Hematopoietic multipotent progenitor cell treated with erythropoietin and hydrocortisone succinate and interleukin-3 and kit ligand, for 6 days (in vitro differentiated cells): ENCODE measurements at places on chromosomes 5 and 9.
A peak's percentile ranks its signal among the peaks of the same experiment; 100 is the strongest.

DNA sequence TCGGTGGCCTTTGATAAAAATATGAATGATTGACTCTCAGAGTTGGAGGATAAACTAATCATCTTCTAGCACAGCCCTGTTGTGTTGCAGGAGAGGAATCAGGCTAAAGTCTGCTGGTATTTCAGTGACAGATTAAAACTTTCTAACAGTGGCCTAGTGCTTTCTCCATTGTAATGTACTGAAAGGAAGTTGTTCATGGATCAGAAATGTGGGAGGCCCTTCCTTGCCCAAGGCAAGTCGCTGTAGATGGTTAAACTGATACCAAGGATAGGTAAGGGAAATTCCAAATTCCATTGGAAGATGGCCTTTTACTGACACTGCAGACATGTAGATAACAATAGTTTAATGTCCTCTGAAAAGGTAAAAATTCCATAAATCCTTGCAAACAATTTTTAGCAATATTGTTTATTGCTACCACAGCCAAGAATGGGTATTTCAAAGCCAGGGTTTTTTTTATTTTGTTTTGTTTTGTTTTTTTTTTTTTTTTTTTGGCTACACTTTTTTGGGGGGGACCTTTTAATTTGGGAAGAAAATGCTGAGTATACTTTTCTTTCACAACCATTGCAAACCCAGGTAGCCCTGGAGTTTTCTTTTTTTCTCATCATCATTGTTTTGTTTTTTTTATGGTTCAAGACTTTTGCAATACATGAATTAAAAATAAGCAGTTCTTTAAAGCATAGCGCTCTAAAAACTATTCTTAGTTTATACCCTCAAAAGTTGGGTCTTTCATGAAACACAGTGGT, 35.5 kb downstream of the WDR36 start:
- DNase-seq, result no peak

GRCh38 chr9:120892748-120893610, 16.0 kb upstream of the PHF19 start:
- DNase-seq, result peak; percentile 52

GRCh38 chr5:65926893-65927292, 518 bp downstream of the ERBIN start:
- DNase-seq, result peak; percentile 61

GRCh38 chr9:106503759-106504158, 359.2 kb upstream of the ZNF462 start:
- no peak for DNase-seq

DNA sequence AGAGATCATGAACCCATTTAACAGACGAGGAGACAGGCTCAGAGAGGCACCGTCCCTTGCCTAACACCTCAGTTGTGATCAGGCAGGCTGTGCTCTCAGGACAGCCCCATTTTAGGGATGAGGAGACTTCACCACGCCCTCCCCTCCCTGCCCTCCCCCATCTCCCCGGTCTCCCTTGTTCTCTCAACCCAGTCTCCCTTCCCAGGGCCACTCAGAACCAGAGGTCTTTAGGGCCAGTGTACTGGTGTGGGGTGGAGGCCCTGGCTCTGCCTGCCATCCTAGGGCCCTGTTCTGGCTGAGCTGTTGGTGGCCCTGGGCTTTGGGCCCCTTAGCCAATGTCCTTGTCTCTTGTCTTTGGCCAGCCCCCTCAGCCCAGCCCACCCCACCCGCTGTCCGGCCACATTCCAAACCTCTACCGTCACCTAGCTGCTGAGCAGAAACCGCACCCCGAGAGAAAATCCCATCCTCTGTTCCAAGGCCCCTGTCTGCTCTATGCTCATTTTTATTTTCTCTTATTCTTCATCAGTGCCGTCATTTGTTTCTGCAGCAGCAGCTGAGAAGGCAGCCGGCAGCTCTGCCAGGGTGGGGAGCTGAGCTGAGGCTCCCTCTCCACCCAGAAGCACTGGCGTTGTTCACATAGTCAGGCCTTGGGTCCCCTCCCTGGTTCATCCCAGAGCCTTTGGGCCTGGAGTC, 33.9 kb downstream of the OLFML2A start:
- DNase-seq, result no peak

DNA sequence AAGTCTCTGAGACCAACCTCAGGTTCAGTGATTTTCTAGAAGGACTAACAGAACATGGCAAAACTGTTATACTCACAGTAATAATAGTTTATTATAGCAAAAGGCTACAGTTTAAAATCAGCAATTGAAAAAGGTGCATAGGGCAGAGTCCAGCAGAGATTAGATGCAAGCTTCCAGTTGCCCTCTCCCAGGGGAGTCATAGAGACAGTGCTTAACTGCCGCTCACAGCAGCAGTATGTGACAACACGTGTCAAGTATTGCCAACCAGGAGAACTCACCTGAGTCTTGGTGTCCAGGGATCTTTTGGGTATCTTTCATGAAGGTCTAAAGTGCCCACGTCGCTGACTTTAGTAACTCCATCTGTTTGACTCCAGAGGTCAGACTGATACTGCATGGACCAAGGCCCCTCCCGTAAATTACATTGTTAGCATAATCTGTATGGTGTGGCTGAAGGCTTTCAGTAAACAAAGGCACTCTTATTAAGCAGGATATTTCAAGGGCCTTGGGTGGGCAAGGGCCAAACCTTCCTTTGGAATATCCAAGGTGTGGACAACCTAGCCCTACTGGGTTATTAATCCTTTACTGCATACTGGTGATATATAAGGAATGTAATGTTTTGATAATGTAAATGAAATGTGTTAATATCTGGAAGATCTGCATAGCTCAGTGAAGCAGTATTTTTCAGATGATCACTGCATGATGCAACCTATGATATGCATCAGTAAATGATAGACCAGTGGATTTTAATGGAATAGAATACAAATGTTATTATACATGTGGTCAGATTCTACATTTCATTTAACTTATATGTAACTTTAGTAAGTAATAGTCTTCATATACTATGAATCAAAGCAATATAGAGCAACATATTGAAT, 44.0 kb downstream of the RASA1 start:
- DNase-seq, result no peak

DNA sequence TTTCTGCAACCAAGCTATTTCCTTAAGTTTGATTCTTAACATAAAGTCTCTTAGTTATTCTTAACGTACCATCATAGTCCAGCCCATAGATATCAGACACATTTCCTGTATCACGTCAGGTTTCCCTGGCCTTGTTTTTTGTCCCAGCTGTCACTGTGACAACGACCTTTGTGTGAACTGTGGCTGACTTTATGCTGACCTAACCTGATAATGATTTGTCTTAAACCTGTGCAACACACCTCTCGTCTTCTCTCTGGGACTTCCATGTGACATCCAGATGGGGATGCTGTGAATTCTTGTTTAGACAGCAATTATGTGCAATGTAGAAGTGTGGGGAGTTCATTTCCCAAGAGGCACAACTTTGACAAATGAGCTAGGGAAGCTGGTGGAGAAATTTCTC, 662.8 kb downstream of the PTPRD start:
- DNase-seq, result no peak

DNA sequence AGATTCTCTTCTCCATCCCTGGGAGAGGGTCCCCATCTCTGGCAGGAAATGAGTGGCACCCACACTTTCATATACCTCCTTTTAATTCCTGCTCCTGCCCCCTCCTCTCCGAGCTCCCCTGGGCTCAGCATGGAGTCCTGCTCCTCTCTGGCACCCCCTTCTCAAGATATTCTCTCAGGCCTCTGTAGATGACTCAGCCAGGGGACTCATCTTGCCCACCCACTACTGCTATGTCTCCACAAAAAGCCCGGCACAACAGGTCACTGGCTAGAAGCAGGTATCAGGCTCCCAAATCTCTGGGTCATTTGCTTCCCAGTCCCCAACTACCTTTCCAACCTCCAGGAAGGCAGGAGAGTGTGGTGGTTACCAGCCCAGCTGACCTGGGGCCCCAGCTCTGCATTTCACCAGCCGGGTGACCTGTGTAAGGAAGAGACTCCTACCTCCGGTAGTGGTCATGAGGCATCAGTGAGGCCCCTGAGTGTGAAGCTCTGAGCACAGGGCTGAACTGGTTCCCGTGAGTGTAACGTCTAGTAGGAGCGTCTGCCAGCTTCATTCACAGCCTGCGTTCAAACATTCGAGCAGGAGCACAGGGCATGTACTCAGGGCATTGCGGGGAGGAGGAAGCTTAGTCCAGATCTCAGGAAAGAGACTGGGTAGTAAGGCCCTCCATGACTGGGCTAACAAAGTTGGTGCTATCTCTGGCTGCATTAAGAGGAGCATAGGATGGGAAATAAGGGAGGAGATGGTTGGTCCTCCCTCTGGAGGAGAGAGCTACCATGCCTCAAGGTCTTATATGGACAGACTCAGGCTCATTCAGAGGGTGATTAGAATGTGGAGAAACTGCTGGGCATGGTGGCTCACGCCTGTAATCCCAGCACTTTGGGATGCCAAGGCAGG, 63.7 kb downstream of the LMX1B start:
- no peak for DNase-seq

DNA sequence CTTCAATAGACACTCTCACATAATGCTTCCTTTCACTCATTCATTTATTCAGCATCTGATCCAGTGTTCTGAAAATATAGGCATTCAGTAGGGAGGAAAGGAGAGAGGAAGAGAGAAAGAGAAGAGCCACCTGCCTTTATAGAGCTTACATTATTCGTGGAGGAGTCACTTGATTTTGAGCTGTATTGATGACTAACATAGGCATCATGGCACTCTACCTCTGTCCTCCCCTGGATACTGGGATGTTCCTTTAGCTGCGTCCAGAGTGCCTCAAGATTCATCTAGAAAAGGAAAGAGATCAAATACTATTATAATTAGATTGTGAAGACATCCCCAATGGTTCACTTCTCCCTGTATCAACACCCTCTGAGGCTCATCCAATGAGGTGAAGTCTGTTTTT, 345.1 kb downstream of the SPATA31D1 start:
- no peak for DNase-seq

- no peak for DNase-seq
Measured at GRCh38 chr5:156621719-156622118, 228.4 kb upstream of the PPP1R2B start.

DNA sequence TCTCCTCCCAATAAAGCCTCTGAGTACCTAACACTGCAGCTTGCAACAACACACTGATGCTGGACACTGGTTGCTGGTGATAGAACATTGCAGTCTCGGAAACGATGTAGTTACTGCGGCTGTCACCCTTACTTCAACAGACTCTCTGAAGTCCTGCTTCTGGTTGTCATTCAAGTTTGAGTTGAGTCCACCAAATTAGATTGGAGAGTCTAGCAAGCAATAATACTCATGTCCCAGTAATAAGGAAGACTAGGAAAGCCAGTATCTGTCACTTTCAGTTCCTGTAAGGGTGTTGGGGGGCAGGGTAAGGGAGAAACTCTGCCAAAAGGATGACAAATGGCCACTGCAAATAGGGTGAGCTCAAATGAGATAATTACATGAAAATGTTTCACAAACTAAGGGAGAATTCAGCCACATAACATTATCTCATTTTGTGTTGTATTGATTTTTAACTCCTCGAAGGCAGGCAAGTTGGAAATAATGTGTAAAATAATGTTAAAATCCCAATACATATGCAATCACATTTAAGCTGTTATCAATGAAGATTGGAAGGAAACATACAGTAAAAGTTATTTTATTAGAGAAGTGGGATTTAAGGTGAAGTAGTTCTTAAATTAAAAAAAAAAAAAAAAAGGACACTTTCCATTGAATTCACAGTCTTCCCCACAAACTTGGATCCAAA, 849 bp upstream of the IFT74 start:
- DNase-seq, result peak; percentile 80

GRCh38 chr5:98795243-98795642, 21.8 kb downstream of the RGMB start:
- DNase-seq, result no peak

- DNase-seq, result no peak
Measured at GRCh38 chr5:92332039-92332438, 948.9 kb upstream of the ARRDC3 start.

GRCh38 chr5:53928641-53929040, 368.2 kb downstream of the NDUFS4 start:
- DNase-seq, result no peak

- DNase-seq, result no peak
Measured at GRCh38 chr9:82410866-82411265, 422.3 kb downstream of the SPATA31D1 start.

DNA sequence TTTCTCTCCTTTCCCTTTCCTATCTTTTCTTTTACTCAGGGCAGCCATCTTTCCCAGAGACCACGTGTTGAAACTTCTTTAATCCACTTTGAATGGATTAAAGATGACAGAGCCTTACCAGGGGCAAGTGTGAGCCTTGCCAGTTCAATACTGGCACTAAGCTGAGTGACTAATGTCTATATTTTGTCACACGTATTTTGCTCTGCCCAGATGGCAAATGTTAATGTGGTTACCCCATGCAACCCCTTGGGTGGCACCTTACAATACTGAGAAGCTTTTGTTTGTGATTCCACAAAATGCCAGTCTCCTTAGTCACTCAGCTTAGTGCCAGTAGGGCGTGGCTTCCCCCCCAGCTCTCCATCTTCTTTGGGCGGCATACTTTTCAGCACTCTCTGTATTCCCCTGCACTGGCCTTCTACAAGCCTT, 24.8 kb downstream of the ANXA1 start:
- no peak for DNase-seq

GRCh38 chr5:122702524-122702875, 72.4 kb upstream of the SNX2 start:
- no peak for DNase-seq

DNA sequence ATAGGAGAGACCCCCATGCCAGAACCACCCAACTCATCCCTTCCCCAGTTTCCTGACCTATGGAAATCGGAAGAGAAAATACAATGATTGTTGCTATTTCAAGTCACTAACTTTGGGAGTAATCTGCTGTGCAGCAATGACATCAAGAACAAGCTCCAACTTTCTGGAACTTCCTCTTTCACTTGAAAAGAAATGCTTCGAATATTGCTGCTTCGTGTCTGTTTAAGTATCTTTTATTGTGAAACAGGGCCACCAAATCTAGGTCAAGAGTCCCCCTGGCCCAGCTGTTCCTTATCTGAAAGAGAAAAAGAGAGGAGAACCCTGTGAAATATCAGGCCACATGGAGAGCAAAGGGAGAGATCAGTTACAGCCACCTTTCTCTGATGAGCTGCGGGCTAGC, 59.4 kb upstream of the DNAH5 start:
- DNase-seq, result peak; percentile 13

DNA sequence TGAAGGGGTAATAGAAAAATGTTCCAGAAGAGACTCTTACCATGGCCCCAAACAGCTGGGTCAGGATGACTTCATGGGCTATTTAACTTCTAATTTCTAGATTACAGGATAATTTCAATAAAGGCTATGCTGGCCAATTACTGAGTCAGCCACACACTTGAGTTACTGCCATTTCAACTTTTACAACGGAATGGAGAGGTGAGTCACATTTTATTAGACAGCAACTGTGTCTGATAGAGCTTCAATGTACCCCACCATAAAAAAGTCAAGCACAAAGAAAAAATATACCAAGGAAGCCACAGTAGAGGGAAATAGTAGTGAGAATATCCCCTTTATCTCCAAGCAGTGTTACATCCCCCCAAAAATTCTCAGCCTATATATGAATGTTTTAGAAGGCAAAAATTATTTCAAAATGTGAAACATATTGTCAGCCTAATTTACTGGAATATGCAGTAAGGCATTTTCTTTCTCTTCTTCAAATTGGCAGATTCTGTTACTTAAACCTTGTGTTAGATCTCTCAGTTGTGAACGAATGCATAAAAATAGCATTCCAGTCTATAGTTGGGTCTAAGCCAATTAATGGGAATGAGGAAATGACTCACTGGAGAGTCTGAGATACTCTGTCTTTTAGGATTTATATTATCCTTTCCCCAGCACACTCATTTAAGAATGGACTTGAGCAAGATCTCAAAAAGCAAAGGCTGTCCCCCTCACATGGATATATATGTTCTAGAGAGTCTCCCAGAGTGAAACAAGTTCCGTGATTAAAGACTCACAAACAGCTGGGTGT, 47.1 kb upstream of the RAI14 start:
- no peak for DNase-seq
